ENCODE measurements at places on chromosomes 6 and 20.

GRCh38 chr6:26537160-26537845 is 863 bp upstream of the HMGN4 start:
- peak; percentile 91 for DNase-seq
- H3K27me3 ChIP-seq = no peaks in the 10 kb centered on the region
- H3K4me1 ChIP-seq = peaks cover 3% of the 10 kb centered on the region
- no peaks in the 10 kb centered on the region for H3K36me3 ChIP-seq
- H3K4me3 ChIP-seq = peak overlapping the region; percentile 78
- peak overlapping the region; percentile 56 for H3K27ac ChIP-seq

DNA sequence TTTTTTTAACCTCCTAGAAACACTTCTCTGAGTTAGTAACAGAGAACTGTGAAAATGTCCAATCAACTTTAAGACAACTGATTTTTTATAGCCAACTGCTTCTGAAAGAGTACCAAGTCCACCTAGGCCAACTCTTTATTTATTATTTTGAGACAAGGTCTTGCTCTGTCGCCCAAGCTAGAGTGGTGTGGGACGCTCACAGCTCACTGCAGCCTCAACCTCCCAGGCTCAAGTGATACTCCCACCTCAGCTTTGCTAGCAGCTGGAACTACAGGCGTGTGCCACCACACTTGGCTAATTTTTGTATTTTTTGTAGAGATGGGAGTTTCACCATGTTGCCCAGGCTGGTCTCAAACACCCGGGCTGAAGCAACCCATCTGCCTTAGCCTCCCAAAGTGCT is 331.6 kb downstream of the RNGTT start:
- no peaks in the 10 kb centered on the region for H3K36me3 ChIP-seq
- H3K4me3 ChIP-seq = no peak overlapping the region
- H3K27ac ChIP-seq = no peak overlapping the region
- H3K4me1 ChIP-seq = no peaks in the 10 kb centered on the region
- no peak for DNase-seq
- no peaks in the 10 kb centered on the region for H3K27me3 ChIP-seq

GRCh38 chr6:167020206-167020605 is 21.0 kb downstream of the CEP43 start:
- H3K36me3 ChIP-seq = no peaks in the 10 kb centered on the region
- no peak for DNase-seq
- no peak overlapping the region for H3K4me3 ChIP-seq
- H3K4me1 ChIP-seq = no peaks in the 10 kb centered on the region

DNA sequence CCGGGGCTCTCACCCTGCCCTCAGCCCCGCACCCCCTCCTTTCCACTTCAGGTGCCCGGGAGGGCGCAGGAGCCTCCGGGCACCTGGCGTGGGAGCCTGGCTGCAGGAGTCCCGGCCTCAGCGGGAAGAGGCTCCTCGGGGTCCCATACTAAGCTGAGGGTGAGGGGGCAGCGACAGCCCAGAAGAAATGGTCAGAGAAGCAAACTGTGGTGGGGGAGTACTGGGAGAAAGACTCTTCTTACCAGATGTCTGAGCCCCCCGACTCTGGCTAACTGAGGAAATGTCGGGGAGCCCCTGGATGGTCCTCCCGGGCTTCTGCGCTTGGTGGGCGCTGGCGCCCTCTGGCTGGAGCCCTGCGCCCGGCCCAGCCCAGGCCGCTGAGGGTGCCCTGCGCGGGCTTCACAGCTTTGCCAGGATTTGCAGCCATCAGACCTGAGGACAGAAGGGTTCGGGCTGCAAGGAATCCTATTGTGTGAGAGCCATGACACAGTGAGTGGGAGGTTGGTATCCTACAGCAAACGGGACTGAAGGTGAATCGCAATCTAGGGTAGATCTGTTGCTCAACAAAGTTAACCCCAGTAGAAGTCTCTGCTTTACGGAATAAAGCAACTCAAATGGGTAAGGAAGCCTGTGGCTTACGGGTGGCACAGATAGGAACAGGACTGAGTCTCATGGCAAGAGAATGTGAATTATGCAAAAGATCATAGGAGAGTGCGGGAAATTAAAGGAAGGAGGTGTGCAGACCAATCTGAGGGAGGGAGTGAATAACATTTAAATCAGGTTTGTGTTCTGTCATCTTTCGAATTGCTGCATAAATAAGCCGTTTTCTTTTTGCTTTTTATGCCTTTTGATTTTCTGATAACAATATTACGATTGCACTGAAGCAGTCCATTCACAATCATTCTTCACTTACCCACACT is 639 bp upstream of the RCAN2 start:
- H3K27me3 ChIP-seq = no peaks in the 10 kb centered on the region
- no peaks in the 10 kb centered on the region for H3K36me3 ChIP-seq
- peak overlapping the region; percentile 80 for H3K27ac ChIP-seq

DNA sequence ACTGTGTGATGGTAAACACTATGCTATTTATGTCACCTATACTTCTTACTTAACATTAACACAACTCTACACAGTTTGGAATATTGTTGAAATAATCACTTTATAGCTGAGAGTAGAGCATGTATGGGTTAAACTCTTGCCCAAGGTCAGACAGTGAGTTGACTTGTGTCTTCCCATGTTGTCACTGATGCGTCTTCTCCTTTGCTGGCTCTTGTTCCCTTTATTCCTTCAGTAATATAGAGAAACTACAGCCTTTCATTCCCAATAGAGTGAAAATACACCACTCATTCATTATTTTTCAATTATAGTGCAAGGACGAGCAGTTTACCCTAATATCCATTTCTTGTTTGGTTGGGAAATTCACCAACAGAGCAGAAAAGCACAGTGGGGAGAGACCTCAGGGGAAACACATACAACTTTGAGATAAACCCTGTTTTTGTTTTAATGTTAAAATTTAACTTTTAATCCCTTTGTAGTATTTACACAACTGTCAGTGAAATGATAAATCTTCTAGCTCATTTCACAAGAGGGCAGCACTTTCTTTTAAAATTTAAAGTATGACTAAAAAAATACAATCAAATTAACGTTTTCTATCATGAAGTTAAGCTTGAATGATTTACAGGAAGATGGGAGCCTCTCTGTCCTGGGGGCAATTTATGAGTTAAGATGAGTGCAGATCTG is 363.0 kb downstream of the UTRN start:
- H3K36me3 ChIP-seq = no peaks in the 10 kb centered on the region
- H3K4me3 ChIP-seq = peak overlapping the region; percentile 1
- H3K4me1 ChIP-seq = peaks cover 58% of the 10 kb centered on the region
- no peak for DNase-seq

DNA sequence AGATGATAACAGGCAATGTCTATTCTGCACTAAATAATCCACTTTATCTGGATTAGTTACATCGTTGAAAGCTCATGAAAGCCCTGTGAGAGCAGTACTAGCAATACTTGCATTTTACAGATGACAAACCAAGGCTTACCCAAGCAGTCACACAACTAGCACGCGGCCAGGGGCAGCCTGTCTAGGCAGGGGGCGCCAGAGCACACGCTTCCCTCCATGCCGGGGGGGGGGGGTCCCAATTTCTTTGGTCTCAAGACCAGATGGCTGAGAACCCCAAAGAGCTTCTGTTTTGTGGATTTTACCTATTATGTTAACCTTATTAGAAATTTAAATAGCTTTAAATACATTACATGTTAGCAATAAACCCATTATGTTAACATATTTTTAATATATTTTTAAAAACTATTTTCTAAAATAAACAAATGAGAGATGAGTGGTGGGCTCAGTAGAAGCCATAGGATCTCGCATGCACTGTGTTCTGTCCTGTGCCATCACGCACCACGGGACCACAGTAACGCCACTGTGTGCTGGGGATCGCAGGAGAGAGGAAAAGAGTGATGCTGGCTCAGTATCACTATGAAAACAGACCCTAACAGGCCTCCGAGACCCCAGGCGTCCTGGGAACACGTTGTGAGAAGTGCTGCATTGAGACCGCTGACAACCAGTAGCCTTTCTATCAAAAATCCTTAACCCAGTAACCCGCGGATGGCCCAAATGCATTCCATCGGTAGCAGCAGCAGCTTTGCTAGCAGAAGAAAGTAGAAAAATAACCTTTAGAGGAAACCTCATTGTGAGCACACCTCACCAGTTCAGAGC is 5.3 kb upstream of the PRR18 start:
- H3K36me3 ChIP-seq = no peaks in the 10 kb centered on the region
- H3K27me3 ChIP-seq = no peaks in the 10 kb centered on the region
- peak; percentile 38 for DNase-seq
- H3K4me1 ChIP-seq = peaks cover 2% of the 10 kb centered on the region

- DNase-seq = no peak
- H3K27me3 ChIP-seq = no peaks in the 10 kb centered on the region
- H3K4me1 ChIP-seq = no peaks in the 10 kb centered on the region
- H3K4me3 ChIP-seq = no peak overlapping the region
- no peak overlapping the region for H3K27ac ChIP-seq
- no peaks in the 10 kb centered on the region for H3K36me3 ChIP-seq
Measured at GRCh38 chr6:231779-232178, 60.5 kb upstream of the DUSP22 start.

DNA sequence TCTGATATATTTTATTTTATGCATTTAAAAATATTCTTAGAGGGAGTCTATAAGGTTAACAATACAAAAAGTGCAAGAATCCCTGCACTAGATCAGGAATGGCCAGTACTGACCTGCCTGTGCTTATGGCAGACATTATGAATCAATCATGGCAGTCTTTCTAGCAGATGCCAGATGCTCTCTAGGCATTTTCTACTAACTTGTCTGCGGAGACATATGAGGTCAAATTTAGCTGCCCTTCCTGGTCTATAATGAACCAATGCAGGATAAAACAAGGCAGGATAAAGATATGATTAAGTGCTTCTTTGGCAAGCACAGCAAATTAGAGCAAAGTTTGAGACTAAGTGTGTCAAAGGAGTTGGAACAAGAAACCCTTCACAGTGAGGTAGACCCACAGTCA is 46.6 kb upstream of the RNF24 start:
- H3K36me3 ChIP-seq = no peaks in the 10 kb centered on the region
- H3K4me3 ChIP-seq = no peak overlapping the region
- no peak for DNase-seq
- no peak overlapping the region for H3K27ac ChIP-seq
- no peaks in the 10 kb centered on the region for H3K27me3 ChIP-seq

DNA sequence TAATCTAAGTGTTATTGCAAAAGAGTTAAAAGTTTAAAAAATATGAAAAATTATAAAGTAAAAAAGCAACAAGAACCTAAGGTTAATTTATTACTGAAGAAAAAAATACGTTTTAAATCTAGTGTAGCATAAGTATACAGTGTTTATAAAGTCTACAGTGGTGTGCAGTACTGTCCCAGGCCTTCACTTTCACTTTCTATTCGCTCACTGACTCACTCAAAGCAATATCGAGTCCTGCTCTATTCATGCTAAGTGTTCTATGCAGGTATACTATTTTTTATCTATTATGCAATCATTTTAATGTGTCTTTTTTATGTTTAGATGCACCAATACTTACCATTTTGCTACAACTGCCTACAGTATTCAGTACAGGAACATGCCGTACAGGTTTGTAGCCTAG is 113.0 kb downstream of the MANEA start:
- no peak for DNase-seq
- H3K4me3 ChIP-seq = no peak overlapping the region
- H3K27me3 ChIP-seq = no peaks in the 10 kb centered on the region
- peaks cover 3% of the 10 kb centered on the region for H3K4me1 ChIP-seq

DNA sequence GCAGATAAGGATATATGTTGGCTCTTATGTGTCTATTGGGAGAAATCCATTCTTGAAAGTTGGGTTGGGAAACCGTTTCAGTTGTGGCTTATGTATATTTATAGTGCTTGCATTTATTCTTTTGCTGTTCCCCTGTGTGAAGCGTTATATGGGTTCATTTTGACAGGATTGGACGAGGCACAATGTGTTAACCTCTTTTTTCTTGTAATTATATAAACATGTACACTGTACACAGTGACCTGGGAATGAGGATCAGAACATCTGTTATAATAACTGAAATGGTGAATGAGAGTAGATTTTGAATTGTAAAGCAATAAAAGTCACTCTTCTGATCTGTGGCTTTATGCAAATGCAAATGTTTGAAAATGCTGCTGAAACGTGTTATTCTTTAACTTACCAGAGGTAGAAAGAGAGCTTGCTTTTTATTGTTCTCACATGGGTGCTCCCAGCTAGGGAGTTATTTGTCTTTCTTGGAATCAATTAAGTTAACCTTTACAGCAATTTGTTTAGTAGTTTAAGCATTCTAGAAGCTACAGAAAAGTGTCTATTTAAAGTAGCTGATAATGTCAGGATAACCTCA is 213.7 kb downstream of the GRIK2 start:
- no peaks in the 10 kb centered on the region for H3K4me1 ChIP-seq
- no peaks in the 10 kb centered on the region for H3K27me3 ChIP-seq
- H3K4me3 ChIP-seq = no peak overlapping the region
- H3K27ac ChIP-seq = no peak overlapping the region
- no peaks in the 10 kb centered on the region for H3K36me3 ChIP-seq

GRCh38 chr6:135145063-135145800 is 35.9 kb upstream of the MYB start:
- no peak overlapping the region for H3K4me3 ChIP-seq
- no peak overlapping the region for H3K27ac ChIP-seq
- H3K4me1 ChIP-seq = no peaks in the 10 kb centered on the region
- no peak for DNase-seq
- no peaks in the 10 kb centered on the region for H3K27me3 ChIP-seq
- H3K36me3 ChIP-seq = no peaks in the 10 kb centered on the region

DNA sequence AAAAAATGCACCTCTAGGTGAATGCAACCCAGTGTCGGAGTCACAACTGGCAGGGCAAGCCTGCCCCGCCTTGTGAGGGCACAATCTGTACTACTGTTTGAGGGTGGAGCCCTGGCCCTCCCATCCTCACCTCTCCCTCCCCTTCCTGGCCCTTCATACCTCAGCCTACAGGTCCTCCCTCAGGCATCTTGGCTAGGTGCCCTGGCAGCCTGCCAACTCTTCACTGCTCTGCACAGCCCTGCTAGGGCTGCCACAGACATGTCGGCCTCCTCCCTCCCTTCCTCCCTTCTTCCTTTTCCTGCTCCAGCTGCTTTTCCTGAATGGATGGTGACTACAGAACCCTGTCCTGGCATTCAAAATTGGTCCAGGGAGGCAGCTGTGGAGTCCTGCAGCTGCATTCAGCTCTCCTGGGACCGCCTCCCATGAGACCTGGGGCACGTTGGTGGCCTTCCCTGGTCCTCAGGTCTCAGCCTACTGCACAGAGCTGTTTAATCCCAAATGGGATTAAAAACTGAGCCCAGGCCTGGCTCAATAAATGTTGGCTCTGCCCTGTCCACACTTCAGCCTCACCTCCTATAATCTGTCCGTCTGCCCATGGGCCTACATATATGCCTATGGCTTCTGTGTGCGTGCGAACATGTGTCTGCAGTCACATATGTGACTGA is 52.7 kb downstream of the CDH22 start:
- no peaks in the 10 kb centered on the region for H3K36me3 ChIP-seq
- H3K4me1 ChIP-seq = no peaks in the 10 kb centered on the region
- no peak overlapping the region for H3K4me3 ChIP-seq
- DNase-seq = peak; percentile 79
- H3K27ac ChIP-seq = no peak overlapping the region
- H3K27me3 ChIP-seq = no peaks in the 10 kb centered on the region
